Activated CD4-positive, alpha-beta T cell treated with anti-CD3 and anti-CD28 coated beads for 24 hours (primary cell): ENCODE measurements at places on chromosomes 11 and 22.

GRCh38 chr22:19921544-19922081 is 20.0 kb upstream of the COMT start:
- no peak for DNase-seq

GRCh38 chr11:13287681-13288080 is 10.1 kb downstream of the BMAL1 start:
- no peak for DNase-seq

GRCh38 chr11:57639321-57640067 is 10.2 kb downstream of the YPEL4 start:
- no peak for DNase-seq

DNA sequence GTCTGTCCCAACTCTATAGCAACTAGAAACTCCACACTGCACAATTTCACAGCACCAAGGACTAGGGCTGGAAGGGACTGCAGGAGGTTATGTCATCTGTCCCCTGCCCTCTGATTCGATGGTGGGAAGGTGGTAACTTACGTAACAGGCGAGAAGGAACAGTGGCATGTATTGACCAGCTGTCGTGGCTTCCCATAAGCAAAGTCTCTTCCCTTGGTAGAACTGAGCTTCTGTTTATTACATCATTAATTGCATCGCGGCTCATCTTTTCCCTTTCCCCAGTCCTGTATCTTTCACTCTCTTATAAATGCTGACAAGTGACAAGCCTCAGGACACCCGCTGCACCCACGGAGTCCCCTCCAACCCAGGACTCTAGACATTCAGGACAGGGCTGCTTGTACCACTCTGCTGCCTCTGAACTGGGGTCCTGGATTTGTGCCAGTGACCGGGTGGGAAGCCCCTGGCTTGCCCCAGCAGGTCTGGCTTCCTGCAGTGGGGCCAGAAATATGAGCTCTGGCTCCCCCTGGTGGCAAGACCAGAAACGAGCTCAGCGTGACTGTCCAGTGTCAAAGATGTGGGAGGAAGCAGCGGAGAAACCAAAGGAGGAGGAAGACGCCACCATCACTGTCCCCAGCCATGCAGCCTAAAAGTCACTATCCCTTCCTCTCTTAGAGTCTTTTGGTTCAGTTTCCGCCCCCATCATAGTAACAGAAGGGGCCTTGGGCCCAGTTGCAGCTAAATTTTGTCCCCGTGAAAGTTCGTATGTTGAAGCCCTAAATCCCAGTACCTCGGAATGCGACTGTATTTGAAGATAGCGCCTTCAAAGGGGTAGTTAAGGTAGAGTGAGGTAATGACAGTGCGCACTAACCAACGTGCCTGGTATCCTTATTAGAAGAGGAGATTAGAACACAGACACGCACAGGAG is 84.5 kb downstream of the ISX start:
- DNase-seq = peak; percentile 35

GRCh38 chr22:41380993-41381328 is 781 bp upstream of the TEF start:
- no peak for DNase-seq

DNA sequence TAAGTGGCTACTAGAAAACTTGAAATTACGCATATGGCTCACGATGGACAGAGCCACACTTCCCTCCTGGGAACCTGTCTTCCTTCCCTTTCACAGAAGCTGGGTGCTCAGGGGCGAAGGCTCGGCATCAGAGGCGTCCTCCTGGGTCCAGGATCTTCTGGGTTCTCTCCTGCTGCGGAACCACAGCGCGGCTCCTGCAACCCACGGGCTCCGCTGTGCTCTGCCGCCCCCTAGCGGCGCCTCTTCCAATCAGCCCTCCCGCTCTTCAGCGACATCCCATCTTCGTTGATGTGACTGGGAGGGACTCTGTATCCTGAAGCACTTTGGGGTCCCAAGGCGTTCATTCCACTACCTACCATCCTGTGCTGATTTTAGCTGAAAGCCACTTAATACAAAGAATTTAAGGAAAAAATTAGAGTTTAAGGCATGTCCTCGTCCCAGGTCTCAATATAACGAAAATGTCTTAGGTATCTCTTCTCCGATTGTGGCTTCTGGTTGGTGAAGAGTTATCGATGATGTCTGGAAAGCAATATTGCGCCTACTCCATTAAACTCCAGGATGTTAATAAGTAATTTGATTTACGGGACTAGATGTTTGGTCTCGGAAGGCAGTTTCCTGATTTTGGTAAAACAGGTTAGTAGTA is 14.8 kb upstream of the RPS3 start:
- DNase-seq = peak; percentile 60

DNA sequence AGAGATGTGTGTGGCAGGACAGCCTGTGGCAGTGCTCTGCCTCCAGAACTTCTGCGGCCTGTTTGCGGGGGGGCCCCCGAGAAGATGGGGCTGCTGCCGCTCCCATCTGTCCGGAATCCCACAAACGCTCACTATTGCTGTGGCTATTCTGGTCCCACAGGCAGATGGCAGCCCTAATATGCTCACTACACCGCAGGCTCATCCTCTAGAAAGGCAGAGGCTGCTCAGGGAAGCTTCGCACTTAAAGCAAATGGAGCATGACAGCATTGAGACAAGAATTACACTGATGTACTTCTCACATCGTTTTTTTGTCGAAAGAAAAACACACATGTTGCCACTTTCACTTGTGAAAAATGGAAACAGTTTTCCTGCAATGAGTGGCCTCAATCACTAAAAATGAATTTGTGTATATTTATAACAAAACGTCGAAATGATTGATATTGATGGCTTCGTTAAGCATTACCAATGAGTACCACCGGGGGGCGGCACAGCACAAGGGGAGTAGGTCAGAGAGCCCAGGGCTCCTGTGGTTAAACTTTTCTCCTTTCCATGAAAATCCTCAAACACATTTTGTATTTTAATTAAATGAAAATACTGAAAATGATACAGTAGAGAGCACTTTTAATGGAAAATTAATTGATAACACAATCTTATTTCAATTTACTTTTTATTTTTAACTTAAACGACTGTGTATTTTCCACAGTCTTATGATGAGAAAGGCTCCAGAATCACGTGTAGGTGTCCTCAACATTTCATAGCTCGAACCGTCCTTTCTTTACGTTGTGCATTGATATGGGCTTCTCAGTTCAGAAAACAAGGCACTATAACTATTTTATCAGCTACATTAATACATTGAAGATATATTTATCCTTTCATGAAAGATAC is 69.1 kb downstream of the CTTN start:
- DNase-seq = peak; percentile 18

DNA sequence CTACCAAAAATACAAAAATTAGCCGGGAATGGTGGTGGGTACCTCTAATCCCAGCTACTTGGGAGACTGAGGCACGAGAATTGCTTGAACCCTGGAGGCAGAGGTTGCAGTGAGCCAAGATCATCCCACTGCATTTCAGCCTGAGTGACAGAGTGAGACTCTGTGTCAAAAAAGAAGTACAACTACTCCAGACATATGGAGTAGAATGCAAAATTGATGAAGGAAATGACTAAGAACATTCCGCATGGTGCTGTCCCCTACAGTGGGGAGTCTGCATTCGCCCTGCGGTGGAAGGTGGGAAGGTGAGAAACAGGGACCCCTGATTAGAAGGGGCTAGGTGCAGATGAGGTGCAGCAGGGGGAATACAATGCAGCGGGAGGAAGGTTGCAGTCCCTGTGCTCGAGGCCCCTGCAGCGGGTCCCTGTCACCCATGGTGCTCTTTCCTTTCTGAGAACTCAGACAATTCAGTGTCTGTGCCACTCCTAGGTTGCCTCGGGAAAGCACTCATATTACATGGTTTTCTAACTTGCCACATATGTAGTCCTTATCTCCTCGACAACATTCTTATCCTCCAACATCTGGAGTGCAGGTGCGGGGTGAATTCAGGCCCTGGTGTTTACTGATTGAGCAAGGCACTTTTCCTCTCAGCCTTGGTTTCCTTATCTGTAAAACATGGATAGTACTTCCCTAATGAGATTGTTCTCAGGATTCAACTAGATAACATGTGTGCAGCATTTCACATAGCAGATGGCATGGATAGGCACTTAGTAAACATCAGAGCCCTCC is 5.2 kb downstream of the POLD4 start:
- DNase-seq = no peak

DNA sequence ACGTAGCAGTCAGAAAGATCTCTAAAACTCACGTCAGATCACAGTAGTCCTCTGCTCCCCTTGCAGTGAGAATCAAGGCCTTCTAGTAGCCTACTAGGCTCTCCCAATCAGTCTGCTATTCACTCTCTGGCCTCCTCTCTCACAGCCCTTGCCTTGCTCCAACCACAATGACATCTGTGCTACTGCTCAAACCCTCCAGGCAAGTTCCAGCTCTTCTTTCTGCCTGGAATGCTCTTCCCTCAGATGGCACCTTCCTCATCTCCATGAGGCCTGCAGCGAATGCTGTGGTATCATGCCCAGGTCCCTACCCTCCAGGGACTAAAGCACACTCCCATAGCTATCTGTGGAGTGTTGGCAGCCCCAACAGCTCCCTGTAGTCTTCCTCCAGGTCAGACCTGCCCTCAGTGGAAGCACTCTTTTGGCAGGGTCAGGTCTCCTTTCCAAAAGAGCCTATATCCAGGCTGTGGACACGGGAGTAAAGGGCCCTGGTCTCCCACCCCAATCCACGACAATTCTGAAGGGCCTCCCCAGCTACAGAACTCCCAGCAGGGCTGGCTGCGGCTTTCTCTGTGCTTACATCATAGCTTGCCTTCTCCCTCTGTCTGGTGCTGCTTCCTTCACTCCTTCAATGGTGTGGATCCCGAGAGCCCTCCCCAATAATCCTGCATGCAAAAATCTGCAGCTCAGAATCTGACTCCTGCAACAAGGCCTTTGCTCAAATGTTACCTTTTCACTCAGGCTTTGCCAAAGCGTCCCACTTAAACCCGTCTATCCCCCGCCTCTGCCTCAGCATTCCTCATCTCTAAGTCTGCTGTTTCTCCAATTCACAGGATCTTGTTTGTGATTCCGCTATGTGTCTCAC is 8.9 kb downstream of the HIRA start:
- DNase-seq = no peak

DNA sequence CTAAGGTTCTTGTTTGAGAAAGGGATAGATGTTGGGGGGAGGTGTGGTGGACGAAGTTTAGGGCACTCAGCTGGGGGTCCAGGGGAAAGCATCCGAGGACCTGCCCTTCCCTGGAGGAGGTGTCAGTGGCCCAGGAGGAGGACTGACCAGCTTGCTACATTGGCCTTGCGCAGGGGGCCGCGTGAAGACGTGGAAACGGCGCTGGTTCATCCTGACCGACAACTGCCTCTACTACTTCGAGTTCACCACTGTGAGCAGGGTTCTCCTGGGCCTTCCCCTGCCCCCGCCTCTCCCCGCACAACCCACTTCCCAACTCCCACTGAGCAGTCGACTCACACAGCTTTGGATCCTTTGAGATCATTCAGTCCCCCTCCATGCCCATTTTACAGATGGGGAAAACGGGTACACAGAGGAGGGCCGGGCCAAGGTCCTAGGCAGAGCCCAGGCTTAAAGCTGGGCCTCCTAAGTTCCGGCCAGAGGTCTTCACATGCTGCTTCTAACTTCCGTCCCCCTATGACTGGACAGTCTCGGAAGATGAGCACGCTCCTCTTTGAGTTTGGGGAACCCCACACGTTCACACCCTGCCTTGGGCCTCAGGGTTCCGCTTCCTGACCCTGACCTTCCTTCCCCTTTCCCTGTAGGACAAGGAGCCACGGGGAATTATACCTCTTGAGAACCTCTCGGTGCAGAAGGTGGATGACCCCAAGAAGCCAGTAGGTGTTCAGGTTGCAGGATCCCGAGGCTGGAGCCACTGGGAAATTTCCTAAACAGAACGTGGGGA is 28.7 kb downstream of the CYTH4 start:
- DNase-seq = no peak

GRCh38 chr11:116360221-116360941 is 412.4 kb downstream of the BUD13 start:
- no peak for DNase-seq
